Germinal center (tissue), 1 donor: ENCODE measurements at places on chromosomes 6 and 20.
A peak's percentile ranks its signal among the peaks of the same experiment; 100 is the strongest.

DNA sequence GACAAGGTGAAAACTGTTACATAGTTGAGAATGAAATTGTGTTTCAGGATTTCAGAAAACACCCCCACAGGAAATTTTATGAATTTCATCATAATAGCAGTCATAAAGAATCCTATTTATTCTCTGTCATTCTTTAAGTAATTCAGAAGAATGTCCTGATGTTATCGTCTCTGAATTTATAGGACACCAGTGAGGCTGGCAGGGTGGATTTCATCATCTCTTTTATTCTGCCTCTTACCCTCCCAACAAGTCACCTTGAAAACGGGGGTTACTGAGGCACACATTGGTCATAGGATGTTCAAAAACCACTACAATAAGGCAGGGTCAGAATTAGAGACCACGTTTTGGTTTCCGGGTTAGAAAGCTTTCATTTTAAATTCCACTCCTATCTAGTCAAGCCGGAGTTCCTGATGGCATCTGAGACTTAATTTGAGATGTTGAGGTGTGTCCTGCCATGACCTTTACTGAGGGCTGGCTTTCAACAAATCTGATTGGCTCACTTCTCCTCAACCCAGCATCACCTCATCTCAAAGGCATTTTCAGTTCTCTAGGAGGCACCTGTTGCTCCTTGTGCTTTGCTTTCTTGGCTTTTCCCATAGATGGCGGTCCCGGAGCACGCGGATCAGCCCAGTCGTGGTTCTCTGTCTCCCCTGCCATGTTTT, 230.6 kb upstream of the SUPT3H start:
- no peak for DNase-seq

DNA sequence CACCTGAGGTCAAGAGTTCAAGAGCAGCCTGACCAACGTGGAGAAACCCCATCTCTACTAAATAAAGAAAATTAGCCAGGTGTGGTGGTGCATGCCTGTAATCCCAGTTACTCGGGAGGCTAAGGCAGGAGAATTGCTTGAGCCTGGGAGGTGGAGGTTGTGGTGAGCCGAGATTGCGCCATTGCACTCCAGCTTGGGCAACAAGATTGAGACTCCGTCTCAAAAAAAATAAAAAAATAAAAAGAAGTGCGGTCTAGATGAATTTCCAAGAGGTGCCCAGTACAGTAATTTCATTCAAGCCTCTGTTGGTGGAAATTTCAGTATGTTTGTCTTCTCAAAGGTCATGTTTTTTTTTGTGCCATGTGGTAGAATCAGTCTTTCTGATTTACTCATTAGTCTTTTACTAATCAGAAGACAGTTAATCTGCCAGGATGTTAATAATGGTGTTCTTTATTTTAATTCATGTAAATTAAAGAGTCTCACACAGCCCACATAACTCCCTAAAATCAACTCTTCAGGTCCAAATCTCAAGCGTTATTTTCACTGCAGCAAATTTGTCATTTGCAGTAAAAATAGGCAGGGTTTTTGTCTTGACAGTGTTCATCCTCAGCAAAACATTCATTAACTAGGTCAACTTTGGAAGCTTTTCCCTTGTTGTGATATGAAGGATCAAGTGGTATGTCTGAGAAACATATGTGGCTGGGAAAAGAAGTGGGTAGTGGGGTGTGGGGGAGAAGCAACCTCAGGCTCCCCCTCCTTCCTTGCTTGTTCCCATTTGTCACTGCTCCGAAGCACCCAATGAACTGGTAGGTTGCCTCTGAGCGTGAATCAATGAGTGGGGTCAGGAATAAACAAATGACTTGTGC, 13.3 kb downstream of the TP53INP2 start:
- no peak for DNase-seq

- no peak for DNase-seq
These were observed 39.5 kb downstream of the BICRAL start for GRCh38 chr6:42821341-42821668.

- DNase-seq: no peak
These were observed 85.0 kb downstream of the SRC start for GRCh38 chr20:37430778-37431460.

GRCh38 chr20:58542411-58543095, 27.4 kb upstream of the APCDD1L start:
- no peak for DNase-seq

GRCh38 chr6:64224819-64225218, 589.2 kb downstream of the PHF3 start:
- DNase-seq: no peak

- DNase-seq: no peak
These were observed 609.0 kb downstream of the DHX35 start for GRCh38 chr20:39571171-39571570.

- DNase-seq: peak; percentile 27
These were observed 31.5 kb downstream of the CFAP61 start for GRCh38 chr20:20083807-20084206.

DNA sequence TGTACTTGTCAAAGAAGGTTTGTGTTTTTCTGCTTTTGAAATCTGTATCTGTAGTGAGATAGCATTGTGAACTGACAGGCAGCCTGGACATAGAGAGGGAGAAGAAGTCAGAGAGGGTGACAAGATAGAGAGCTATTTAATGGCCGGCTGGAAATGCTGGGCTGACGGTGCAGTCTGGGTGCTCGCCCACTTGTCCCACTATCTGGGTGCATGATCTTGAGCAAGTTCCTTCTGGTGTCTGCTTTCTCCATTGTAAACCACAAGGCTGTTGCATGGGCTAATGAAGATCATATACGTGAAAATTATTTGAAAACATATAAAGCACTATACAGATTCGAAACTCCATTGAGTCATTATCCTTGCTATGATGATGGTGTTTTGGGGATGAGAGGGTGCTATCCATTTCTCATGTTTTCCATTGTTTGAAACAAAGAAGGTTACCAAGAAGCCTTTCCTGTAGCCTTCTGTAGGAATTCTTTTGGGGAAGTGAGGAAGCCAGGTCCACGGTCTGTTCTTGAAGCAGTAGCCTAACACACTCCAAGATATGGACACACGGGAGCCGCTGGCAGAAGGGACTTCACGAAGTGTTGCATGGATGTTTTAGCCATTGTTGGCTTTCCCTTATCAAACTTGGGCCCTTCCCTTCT, 18.4 kb downstream of the CD83 start:
- DNase-seq: no peak

DNA sequence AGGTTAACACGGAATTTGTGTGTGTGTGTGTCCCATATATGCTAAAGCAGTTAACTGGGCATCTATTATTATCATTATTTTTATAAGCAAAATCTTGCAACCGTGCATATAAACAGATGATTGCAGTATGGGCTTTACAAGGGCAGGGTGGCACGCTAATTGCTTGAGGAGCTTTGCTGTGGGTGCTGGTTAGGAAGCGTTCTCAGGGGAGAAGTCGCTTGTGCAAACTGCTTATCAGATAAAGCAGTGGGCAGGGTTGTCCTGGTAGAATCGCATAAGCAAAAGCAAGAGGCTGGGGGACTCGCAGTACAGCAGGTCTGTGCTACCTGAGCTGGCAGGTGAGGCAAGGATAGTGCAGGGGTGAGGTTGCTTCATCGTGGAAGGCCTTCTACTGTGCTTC, 9.7 kb upstream of the CCN6 start:
- no peak for DNase-seq

GRCh38 chr6:120899932-120900331, 434.3 kb downstream of the TBC1D32 start:
- no peak for DNase-seq

DNA sequence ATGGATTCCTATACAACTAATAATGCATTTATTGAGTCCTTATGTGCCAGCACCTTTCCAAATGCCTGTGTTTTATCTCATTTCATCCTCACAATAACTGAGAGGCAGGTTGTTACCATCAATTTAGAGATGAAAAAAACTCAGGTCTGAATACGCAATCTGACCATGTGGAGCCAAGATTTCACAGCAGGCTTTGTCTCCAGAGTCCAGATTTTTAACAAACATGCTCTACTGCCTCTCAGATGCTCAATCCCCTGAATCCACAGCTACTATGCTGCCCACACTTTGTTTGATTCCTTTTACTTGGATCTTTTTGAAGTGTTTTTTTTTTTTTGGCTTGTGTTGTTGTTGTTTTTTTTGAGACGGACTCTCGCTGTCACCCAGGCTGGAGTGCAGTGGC, 46.8 kb downstream of the B4GALT5 start:
- no peak for DNase-seq

DNA sequence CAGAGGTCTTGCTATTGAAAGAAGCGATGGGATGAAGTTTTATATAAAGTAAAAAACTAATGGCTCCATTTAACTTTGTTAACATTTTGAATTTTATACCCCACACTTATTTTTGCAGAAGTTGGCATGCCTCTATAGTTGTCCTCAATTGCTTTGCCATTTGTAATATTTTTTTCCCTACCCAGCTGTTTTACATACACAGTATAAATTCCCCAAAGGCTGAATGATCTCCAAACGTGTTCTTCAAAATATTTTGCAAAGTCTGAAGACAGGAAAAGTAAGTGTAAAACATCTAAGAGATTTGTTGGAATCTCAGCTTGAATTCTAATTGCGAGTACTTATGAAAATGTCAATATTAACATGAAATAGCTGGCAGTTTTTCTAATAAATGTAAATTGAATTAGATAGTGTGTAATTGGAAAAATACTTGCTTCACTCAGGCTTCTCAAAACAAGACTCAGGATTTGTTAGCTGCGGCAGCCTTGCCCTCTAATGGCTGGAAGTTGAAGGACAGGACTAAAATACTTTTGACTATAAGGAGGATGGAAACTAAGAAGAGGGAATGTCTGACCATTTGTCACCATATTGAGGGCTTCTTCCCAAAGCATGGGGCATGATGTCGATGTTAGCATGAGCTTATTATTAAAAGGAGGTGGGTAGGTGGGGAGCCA, 226.8 kb downstream of the UST start:
- no peak for DNase-seq

DNA sequence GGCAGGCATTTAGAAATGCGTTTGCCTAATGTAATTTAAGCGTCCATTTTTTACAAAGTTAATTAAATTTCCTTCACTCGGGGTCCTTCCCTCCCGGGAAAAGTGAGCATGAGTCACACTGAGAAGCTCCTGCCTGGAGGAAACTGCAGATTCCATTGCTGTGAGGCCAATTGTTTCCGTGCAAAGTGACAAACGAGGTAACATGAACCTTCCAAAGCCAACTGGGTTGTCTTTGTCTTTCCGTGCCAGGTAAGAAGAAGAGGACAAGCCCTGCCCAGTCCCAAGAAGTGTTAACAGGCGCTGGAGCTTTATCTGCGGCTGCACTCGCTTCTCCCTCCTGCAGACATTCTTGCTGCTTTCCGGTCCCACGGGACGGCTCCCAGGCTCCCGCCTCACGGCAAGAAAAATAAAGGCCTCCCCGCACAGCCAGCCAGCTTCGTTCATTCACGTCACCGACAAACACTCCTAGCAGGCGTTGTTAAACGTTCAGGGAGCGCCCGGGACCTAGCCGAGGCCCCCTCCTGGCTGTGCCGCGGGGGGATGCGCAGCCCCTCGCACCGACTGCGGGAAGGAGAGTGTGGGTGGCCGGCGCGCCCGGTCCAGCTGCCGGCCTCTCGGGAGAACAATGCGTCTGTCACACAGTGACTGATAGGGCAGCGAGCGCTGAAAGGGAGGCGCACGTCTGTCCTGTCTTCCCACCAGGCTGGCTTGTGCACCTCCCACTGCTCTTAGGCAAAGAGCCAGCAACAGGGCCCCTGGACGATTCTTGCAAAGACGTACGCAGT, 61.5 kb upstream of the HDDC2 start:
- DNase-seq: no peak

GRCh38 chr6:47788498-47788884, 6.7 kb downstream of the OPN5 start:
- DNase-seq: no peak
